Thoracic aorta (tissue), 2 donors: ENCODE measurements at places on chromosomes 6 and 20.

DNA sequence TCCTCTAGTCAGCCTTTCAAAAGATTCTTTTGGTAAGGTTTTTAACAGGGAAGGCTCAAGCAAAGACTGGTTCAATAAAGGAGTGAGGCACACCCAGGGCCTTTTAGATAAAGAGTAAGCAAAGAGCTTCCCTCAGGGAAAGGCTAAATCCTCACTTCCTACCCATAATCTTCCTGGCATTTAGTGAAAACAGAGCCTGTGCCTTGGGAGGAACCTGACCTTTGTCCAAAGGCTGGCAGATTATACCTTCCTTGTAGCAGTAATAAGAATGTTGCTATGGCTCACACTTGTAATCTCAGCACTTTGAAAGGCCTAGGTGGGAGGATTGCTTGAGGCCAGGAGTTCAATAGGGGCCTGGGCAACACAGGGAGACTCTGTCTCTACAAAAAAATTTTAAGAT, 280.1 kb upstream of the PLCB4 start:
- H3K27me3 ChIP-seq = no peaks in the 10 kb centered on the region
- H3K4me1 ChIP-seq = peaks cover under 1% of the 10 kb centered on the region
- DNase-seq = no peak
- no peaks in the 10 kb centered on the region for H3K36me3 ChIP-seq
- no peak overlapping the region for H3K4me3 ChIP-seq

DNA sequence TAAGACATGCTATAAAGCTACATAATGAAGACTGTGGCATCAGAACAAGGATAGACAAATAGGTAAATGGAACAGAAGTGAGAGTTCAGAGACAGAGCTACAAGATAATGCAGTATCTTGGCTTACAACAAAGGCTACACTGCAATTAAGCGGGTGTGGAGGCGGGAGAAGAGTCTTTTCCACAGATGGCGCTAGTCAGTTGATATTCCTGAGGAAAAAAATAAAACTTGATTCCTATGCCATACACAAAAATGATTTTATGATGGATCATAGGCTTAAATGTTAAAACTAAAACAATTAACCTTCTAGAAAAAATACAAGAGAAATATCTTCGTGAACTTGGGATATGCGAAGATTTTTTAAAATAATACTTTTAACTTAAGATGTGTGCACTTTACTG, 31.0 kb downstream of the RIN2 start:
- no peaks in the 10 kb centered on the region for H3K36me3 ChIP-seq
- H3K27me3 ChIP-seq = no peaks in the 10 kb centered on the region
- no peak overlapping the region for H3K27ac ChIP-seq
- H3K4me3 ChIP-seq = no peak overlapping the region

DNA sequence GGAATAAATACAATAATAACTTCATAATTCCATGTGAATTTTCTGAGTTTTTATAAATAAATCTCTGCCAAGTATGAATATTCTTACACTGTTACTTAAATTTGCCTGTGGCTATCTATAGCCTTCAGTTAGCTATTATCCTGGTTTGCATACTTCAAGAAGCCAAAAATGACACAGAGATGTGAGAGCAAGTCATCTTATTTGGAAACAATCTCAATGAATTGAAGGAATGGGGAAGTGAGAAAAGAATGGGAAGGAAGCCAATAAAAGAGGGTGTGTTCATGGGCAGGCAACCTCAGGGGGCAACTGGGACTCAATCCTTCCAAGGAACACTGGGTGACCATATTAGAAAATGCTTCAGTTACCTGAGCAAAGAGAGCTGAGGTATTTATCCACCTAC, 9.9 kb downstream of the HAO1 start:
- no peak for DNase-seq
- no peaks in the 10 kb centered on the region for H3K36me3 ChIP-seq
- no peaks in the 10 kb centered on the region for H3K4me1 ChIP-seq
- no peaks in the 10 kb centered on the region for H3K27me3 ChIP-seq
- no peak overlapping the region for H3K27ac ChIP-seq

GRCh38 chr6:149840345-149841075, 23.6 kb downstream of the LRP11 start:
- H3K4me1 ChIP-seq = no peaks in the 10 kb centered on the region
- H3K36me3 ChIP-seq = no peaks in the 10 kb centered on the region
- H3K27ac ChIP-seq = no peak overlapping the region
- DNase-seq = no peak
- H3K27me3 ChIP-seq = no peaks in the 10 kb centered on the region
- H3K4me3 ChIP-seq = no peak overlapping the region

DNA sequence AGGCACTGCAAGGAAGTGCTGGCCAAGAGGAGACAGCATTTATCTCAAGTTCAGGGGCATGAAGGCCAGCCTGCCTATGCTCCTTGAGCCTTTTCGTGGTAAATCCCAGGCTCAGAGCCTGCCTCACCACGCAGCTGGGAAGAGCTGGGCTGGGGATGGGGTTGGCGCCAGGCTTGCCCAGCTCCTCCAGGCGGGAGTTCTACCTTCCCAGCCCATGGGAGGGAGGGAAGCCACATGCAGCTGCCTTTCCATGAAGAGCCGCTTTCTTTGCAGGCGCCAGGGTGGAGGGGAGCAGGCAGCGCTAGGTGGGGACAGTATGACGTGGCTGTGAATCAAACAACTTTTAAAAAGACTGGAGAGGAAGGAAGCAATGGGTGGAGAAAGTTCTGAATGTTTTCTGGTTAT, 19.5 kb upstream of the SIRT5 start:
- no peak for DNase-seq
- H3K36me3 ChIP-seq = no peaks in the 10 kb centered on the region

GRCh38 chr6:40877362-40877761, 161.7 kb downstream of the UNC5CL start:
- H3K4me1 ChIP-seq = no peaks in the 10 kb centered on the region
- H3K36me3 ChIP-seq = no peaks in the 10 kb centered on the region
- no peaks in the 10 kb centered on the region for H3K27me3 ChIP-seq
- no peak overlapping the region for H3K4me3 ChIP-seq

DNA sequence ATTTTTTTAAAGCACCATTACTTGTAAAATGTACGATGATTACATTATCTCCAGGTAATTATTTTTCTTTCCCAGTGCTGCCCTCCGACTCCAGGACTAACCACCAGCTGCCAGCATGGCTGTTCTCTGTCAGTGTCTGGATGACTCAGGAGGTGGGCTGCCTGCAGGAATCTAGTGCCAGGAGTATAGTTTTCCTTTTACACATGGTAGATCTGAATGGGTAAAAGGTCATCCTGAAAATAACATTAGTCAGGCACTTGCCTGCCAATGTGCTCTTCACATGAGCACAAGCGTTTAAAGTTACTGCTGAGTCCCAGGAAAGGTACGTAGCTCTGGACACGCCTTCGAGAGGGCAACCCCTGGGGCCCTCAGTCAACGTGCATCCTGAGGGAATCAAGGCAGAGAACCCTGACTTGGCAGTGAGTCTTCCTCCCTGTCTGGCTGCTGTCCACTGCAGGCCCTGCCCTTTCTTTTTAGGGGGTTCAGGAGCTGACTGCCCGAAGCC, 2.4 kb downstream of the DYNLT1 start:
- peak overlapping the region; percentile 98 for H3K4me3 ChIP-seq
- DNase-seq = no peak
- H3K4me1 ChIP-seq = peaks cover 34% of the 10 kb centered on the region
- peaks cover 4% of the 10 kb centered on the region for H3K36me3 ChIP-seq
- no peaks in the 10 kb centered on the region for H3K27me3 ChIP-seq
- no peak overlapping the region for H3K27ac ChIP-seq

DNA sequence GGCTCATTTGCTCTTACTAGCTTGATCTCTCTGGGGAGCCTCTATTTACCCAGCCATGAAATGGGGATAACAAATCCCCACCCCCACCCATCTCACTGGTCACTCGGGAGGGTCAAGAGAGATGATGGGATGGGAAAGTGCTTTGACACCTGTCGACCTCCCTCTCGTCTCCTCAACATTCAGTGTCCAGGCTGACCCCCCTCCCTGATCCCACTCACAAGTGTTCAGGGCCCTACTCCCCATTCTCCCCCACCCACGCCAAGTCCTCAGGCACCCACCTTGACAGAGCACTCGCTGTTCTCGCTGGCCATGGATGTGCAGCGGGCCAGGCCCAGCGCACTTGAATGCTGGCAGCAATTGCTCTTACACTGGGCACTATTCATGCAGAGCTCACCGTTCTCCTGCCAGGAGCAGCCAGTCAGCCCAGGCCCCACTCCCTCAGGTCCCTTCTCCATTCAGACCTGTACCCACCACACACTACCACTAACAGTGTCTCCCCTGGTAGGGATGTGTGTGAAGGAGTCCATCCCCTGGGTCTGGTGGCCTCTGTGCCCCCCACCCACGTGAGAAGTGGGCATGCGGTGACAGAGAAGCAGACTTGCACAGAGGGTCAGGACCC, 1.6 kb downstream of the CLPS start:
- no peaks in the 10 kb centered on the region for H3K36me3 ChIP-seq
- H3K27ac ChIP-seq = no peak overlapping the region
- H3K4me1 ChIP-seq = no peaks in the 10 kb centered on the region
- H3K27me3 ChIP-seq = no peaks in the 10 kb centered on the region
- H3K4me3 ChIP-seq = no peak overlapping the region
- DNase-seq = no peak
